ENCODE measurements at places on chromosomes 4 and X.

DNA sequence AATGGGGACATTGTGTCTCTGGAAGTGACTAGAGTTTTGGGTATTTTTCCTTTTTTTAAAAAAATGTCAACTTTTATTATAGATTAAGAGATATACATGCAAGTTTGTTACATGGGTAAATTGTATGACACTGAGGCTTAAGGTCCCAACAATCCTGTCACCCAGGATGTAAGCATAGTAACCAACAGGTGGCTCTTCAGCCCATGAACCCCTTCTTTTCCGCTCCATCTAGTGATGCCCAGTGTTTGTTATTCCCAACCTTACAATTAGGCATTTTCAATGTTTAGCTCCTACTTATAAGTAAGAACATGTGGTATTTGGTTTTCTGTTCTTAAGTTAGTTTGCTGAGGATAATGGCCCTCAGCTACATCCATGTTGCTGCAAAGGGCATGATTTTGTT is 102.7 kb downstream of the GRID2 start:
- no peak for DNase-seq

GRCh38 chr4:66187175-66187720 is 517.0 kb upstream of the EPHA5 start:
- no peak for DNase-seq

DNA sequence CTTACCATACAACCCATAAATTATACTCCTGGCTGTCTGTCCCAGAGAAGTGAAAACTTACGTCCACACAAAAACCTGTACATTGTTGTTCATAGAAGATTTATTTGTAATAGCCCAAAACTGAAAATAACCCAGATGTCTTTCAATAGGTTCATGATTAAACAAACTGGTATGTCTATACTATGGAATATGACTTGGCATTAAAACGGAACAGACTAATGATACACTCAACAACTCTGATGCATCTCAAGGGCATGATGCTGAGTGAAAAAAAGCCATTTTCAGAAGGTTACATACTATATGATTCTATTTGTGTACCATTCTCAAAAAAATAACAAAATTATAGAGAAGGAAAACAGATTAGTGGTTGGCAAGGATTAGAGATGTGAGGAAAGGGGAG is 11.6 kb upstream of the MND1 start:
- DNase-seq: no peak

- no peak for DNase-seq
Measured at GRCh38 chr4:71765821-71766383, 18.0 kb downstream of the GC start.

DNA sequence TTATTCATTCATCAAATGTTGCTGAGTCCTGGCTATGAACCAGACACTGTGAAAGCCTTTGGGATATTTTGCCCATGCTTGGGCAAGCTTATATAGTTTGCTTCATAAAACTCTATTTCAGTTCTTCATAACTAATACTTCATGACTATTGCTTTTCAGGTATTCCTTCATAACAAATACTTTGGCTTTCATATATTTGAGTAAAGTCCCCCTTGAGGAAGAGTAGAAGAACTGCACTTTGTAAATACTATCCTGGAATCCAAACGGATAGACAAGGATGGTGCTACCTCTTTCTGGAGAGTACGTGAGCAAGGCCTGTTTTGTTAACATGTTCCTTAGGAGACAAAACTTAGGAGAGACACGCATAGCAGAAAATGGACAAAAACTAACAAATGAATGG is 1.7 kb upstream of the AFP start:
- DNase-seq: no peak

DNA sequence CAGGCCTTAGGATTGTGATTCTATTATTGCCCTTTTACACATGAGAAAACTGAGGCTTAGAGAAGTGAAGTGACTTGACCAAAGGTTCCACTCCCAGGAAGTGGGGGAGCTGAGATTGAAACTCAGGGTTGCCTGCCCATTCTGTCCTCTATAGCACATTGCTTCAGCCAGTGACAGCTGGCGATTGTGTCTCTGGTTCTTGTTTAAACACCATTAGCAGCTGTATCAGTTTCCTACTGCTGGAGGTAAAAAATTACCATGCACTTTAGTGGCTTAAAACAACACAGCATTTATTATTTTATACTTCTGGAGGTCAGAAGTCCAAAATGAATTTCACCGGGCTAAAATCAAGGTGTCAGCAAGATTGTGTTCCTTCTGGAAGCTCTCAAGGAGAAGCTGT is 205.8 kb upstream of the MAMLD1 start:
- DNase-seq: no peak

Data from SW 1271 (cell line).